ENCODE measurements at places on chromosomes 7 and 10.

DNA sequence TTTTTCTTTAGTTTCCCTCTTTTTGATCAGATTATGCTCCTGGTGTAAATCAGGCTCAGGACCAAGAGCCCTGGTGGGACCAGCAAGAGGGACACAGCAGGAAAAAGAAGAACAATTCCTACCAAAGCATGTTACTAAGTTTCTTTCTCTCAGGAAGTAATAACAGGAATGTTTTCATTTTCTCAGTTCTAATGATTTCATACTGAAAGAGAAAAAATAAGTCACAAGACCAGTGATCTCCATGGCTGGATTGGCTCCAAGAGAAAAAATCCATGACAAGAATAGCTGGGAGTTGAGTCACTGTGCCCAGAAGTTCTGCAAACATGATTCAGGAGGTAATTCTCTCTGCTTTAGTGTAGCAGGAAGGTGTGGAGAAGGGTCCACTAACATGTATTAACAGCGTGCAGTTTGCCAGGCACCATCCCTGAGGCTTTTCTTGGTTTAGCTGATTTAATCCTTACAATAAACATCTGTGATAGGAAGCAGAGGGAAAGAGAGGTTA is 23.8 kb upstream of the IFIT2 start:
- no peak for DNase-seq

DNA sequence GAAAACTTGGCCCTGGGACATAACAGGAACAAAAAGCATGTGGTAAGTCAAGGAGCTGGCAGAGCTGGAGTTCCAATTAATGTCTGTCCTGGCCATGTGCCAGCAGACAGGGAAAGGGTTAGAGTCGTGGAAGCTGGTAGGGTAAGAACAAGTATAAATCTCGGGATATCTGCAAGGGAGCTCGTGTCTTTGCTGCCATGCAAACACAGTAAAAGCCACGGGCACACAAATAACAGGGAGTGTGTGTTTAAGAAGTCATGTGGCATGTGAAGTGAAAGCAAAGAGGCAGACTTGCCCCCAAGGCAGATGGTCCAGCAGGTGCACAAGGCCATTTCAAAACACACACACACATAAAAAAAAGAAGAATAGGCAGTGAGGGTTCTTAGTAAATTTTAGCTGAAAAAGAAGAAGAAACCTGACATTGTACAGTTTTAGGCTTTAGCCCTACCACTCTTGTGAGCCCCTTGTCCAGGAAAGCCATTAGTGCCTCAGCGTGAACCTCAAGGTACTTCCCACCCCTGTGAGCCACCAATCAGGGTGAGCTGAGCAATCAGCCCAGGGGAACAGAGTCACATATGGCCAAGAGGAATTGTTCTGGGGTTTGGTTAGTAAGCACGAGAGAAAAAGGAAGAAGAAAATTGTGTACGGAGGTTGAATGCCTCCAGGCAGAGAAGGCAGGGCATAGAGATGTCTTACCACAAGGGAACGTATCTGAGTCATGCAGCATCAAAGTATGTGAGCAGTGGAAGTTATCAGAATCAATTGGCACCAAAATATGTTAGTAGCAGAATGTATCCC is 32.8 kb upstream of the ARHGAP12 start:
- DNase-seq, result peak; percentile 62

GRCh38 chr10:119970107-119970506 is 77.6 kb downstream of the SEC23IP start:
- DNase-seq, result no peak

DNA sequence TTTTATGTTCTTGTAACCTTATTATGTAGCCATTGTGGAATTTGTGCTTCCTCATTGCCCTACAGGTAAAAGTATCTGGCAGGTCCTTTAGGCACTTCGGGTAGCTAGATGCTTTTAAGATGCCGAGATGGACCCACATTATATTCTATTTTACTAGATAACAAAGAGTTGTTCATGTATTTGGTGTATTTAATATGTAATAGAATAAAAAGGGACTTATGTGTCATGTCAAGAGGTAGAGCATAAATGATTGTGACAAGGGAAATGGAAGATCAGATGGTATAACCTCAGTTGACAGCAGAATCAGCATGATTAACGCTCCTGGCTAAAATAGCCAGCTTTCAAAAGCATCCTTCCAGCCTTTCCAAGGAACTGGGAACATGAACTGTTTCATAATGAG is 50.6 kb downstream of the NPY start:
- no peak for DNase-seq

DNA sequence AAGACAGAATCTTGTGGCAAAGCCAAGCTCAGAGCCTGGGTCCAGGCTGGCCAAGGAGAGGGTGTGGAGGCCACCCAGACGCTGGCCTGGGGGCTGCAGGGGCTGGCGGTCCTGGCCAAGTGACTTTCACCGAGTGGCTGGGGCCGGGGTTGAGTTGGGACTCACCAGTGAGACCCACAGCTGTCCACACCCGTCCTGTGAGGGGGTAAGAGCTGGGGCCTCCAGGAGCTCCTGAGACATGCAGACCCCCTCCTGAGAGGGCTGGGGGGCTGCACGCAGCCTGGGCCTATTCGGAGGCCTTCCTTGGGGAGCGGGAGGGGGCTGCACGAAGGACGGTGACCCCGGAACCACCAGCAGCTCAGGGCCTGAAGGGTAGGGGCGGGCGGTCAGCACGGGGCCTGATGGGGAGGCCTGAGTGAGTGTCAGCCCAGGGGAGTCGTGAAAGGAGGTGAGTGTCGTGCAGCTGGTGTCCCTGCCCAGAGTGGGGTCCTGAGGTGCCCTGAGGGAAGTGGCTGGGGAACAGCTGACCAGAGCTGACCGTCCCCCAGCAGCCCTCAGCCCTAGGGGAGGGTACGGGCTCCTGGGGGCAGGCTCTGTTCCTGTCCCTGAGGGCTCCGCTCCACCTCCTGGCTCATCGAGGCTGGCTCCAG is 100.9 kb downstream of the FOXL3 start:
- DNase-seq, result no peak

GRCh38 chr10:132145521-132146185 is 41.1 kb upstream of the DPYSL4 start:
- no peak for DNase-seq

- no peak for DNase-seq
Measured at GRCh38 chr10:109939315-109939961, 16.1 kb upstream of the XPNPEP1 start.

Data from GDM1 (cell line).